ENCODE measurements at places on chromosomes 2 and 18.
A peak's percentile ranks its signal among the peaks of the same experiment; 100 is the strongest.

DNA sequence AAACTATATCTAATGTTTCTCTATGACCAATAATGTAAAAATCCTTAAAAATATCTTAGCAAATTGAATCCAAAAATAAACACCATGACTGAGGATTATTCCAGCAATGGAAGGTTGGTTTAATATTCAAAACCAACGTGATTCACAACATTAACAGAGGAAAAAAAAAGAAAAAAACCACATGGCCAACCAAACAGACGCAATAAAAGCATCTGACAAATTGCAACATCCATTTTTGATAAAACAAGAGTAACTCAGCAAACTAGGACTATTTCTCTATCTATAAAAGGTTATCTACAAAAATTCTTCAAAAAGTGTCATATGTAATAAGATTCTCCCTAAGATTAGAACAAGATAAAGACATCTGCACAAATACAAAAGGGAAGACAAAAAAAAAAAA, 28.9 kb downstream of the PPP3R1 start:
- DNase-seq: no peak

DNA sequence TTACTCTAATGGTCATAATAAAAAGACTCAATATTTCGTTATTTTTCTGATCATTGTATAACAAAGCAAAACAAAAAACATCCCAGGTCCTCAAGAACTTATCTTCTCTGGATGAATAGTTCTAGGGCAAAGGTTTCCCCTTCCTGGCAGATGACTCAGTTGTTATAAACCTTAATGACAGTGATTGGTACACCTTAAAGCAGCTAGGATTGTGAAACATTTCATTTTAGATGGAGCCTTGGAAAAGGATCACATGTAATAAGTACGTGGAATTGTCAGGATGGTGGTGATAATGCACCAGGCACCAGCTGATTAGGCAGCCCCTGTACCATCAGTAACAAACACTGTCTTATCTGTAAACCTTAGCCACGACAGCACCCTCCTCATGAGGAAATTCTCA, 47.2 kb downstream of the MEP1B start:
- DNase-seq: no peak

DNA sequence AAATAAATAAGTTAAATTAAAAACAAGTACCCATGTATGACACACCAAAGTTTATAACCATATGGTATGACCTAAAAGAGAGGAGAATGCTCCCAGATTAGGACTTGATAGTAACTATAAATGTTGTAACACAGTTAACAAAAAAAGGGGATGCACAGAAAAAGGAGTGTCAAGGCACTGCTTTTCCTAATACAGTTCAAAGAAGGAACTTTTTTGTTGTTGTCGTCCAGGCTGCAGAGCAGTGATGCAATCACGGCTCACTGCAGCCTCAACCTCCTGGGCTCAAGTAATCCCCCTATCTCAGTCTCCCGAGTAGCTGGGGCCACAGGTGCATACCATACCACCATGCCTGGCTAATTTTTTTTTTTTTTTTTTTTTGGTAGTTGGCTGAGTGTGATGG, 2.7 kb downstream of the NARS1 start:
- no peak for DNase-seq

GRCh38 chr2:207632575-207633493, 7.6 kb upstream of the METTL21A start:
- DNase-seq: no peak

DNA sequence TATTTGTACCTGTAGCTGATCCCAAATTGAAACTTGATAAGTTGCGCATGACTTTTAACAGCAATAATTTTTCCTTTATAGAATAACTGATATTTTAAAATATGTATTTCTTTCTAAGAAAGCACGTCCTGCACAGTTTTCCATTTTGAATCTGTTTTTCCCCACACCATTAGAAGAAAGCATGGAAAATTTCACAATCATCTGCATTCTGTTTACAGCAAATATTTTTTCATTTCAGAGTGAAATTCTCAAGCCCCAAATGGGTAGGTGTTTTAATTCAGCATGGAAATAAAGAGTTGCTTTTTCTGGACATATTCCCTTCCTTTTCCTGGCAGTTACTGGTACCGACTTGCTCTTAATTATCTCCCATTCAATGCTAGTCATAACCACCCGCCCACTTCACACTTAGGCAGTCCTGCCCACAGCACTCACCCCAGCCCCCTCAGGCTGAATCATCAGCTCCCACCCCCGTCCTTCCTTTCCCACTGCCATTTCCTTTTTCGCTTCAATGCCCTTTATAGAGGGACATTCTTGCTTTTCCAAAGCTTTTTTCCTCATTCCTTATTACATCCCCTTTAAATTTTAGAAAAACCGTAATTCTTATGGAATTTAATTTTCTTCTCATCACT, 89.2 kb upstream of the GLS start:
- DNase-seq: peak; percentile 57

GRCh38 chr2:15692551-15693377, 101.1 kb downstream of the DDX1 start:
- no peak for DNase-seq

DNA sequence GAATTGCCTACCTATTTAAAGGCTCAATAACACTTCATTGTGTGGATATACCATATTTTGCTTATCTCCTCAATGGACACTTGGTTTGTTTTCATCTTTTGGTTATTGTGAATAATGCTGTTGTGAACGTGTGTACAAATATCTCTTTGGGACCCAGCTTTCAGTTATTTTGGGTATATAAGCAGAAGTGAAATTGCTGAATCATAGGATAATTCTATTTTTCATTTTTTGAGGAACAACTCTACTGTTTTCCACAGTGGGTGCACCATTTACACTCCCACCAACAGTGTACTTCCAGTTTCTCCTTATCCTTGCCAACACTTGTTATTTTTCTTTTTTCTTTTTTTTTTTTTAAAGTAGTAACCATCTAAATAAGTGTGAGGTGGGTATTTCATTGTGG, 29.0 kb downstream of the PTPN4 start:
- DNase-seq: no peak

GRCh38 chr18:6327895-6328620, 86.7 kb downstream of the L3MBTL4 start:
- no peak for DNase-seq

- DNase-seq: no peak
These were observed 15.4 kb upstream of the LYPD6B start for GRCh38 chr2:149023091-149023490.

- no peak for DNase-seq
These were observed 57.7 kb downstream of the PDCL3 start for GRCh38 chr2:100620481-100620880.

DNA sequence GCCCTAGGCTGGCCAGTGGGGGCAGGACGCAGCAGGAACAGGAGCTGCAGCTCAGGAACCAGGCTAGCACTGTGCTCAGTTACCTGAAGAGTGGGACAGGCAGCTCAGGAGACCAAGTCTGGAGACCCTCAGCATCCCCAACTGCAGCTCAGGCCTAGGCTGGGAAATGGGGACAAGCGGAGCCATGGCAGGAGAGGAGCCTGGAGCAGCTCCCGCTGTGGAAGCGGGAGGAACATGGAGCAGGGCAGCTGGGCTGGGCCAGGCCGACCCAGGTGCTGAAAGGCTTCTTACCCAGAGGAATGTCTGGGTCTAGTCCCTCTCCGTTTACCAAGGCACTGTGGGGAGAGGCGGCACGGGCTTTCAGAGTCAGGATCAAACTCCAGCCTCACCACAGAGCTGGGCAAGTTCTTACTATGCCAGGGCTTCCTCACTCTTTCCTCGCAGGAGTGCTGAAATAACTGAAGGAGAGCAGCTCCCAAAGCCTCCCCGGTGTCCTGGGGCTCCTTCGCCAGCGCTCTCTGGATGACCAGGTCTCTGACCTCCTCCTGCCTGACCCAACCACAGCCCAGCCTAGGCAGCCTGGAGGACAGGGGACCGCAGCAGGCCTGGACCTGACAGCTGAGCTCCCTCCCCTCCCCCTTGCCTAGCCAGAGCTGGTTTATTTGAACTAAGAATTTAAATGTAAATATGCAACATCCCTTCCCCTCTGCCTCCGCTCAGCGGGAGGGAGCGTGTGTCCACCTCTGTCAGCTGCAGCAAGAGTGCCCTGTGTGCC, 247.8 kb upstream of the SIX2 start:
- DNase-seq: no peak

- DNase-seq: no peak
These were observed 10.6 kb upstream of the TRABD2A start for GRCh38 chr2:84891355-84892010.

DNA sequence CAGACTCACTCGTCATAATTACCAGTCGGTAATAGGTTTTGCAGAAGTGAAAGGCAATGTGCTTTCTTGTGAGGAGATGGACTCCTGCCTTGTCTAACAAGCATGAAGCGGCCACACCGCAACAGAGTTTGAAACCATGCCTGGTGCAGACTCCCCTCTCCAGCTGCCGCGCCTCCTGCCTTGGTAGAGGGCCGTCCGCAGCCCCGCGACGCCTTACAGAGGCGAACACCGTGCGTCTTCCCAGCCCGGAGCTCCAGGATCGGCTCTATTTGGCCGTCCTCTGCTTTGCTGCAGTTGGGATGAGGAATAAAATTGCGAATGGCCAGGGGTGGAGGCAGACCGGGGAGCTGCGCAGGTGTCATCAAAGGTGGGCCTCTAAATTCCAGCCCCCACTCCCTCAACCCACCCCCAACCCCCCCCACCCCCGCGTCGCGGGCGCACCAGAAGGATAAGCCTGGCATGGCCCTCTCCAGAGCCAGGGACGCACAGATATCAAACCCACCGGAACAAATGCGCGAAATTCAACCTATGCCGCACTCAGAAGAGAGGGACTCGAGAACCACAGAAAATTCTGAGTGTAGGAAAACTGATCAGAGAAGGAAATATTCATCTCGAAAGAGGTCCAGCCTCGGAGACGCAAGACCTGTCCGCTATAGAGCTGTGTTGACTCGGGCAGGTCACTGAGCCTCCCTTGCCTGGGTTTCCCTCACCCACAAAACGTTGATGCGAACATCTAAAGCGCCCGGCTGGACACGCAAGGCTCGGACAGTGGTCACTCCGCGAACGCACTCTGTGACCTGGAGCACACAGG, 1.1 kb downstream of the TRABD2A start:
- no peak for DNase-seq

DNA sequence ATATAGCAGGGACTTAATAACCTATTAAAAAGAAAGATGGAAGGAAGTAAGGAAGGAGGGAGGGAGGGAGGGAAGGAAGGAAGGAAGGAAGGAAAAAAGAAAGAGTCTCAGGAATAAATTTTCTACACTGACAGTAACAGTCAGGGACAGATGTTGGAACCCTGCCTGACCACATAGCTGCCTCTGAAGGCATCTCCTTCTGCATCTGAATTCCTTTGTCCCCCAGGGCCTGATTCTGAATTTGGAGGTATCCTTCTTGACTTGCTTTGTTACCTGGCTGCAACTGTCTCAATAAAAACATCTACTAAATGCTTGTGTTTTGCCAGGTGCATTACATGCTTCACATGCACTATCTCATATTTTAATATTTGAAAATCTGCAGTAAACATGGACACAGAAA, 17.4 kb upstream of the LRATD1 start:
- DNase-seq: no peak

DNA sequence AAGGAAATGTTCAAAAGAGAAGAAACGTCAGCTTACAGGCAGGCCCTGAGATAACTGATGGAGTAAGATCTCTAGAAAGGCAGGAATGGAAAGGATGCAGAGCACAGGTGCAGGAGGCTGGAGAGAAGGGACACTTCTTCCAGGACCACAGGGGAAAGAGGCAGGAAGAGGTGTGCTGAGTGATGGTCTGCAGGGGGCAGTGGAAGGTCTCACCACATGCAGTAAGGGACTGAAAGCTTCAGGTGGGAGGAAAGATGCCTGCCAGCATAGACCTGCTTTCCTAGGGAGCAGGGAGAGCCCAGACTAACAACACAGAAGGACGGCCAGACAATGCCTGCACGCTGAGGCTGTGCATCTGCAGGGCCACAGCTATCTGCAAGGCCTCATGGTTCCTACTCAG, 156.8 kb downstream of the L3MBTL4 start:
- DNase-seq: no peak

DNA sequence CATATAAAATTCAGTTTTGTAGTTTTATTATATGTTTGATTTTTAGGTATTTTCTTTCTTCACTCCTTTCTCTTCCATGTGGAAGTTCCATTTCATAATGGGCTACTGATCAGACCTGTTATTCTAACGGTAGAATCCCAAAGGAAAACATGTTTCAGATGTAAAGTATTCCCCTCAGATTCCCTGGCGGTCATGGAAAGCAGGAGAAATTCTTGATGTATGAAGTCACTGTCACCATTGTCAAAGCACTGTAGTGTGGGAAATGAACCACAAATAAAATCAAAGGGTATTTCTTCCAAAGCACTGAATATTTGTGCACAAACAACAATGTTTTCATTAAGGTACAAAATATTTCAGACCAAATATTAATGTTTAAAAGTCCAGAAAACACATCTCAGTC, 237.3 kb upstream of the KLHL14 start:
- no peak for DNase-seq

- peak; percentile 51 for DNase-seq
These were observed 205.8 kb upstream of the NCKAP5 start for GRCh38 chr2:133773854-133774653.

- no peak for DNase-seq
These were observed 47.8 kb downstream of the TRAPPC12 start for GRCh38 chr2:3427272-3427671.

DNA sequence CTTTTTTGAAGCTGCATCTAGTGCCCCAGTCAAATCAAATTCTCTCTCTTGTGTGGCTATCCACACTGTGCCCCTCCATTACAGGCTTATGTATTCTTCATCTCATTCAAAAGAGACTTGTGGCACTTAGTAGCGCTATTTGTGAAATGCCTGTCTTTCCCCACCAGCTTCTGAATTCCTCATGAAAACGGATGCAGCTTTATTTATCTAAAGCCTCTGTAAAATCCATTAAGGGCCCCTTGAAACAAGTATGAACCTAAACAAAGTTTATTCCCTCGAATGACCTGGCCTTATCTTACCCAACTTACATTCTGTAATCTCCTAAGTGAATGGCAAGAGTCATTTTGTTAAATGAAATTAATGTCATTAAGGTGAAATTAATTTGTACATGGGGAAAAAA, 417.4 kb upstream of the PIK3C3 start:
- DNase-seq: no peak

- no peak for DNase-seq
These were observed 192.4 kb downstream of the ZBTB7C start for GRCh38 chr18:48216639-48217257.

DNA sequence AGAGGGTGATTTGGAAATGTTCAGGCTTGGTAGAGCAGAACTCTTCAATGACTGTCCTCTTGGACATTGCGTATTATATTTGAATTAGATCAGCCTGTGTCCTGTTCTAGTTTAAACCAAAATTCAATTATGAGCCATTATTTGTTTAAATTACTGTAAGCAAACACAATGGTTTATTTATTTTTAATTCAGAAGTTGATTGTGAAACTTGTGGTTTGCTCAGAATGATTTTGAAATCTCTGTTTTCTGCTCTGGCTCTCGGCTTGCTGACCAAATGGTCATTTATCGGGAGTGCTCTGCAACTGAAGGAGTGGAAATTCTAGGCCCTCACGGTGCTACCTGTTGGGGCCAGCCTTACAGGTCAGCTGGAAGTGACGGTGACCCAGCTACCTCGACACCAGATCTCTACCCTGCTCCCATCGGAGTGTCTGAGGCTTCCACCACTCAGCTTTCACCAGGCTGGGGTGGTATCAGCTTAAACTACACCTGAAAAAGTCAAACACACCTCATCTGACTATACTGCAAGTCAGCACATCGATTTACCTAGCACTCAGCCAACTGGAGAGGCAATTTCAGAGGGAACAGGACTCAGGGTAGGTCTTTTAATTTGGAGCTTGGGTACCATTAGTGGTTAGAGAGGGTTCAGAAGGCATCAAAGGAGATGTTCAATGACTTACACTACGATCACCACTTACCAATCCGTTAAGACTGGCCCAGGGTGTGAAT, 36.8 kb upstream of the GPD2 start:
- DNase-seq: no peak

- no peak for DNase-seq
These were observed 2.1 kb downstream of the POMC start for GRCh38 chr2:25165992-25166875.
